ENCODE measurements at places on chromosomes 7 and 10. TPM values are rescaled to one million over a fixed set of nuclear protein-coding genes. Genes with fewer than 3 reads are reported as not detected.

Gene STEAP4
- 41.7 TPM for total RNA-seq

Gene CALML3
- total RNA-seq = 50.6 TPM

- no peak for DNase-seq
These were observed 139.0 kb downstream of the CREB5 start for GRCh38 chr7:28551331-28551730.

DNA sequence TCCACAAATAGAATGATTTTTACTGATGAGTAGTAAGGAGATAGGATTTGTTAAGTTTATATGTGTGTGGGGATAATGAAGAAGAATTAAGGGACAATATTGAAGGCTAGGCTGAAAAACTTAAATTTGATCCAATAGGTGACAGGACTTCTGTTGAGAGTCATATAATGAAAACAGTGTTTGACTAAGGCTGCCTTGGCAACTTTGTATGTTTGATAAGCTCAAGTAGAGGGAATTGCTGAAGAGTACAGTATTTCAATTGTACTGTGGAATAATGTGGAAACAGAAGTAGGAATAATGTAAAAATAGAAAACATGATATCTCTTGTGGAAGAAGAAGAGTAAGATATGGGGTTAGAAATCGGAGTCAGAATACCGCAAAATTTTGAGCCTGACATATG lies 10.5 kb downstream of the R3HCC1L start:
- DNase-seq = no peak

DNA sequence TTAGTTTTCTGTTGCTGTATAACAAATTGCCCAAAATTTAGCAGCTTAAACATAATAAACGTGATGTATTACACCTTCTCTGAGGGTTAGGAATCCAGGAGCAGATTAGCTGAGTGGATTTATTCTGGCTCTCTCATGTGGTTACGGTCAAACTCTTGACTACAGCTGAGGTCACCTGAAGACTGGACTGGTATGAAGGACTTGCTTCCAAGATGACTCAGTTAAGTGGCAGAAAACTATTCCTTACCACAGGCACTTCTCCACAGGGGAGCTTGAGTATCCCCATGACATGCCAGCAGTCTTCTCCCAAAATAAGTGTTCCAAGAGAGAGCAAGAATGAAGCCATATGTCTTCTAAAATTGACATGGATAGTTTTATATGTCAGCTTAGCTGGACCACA lies 957.2 kb upstream of the GHITM start:
- no peak for DNase-seq

DNA sequence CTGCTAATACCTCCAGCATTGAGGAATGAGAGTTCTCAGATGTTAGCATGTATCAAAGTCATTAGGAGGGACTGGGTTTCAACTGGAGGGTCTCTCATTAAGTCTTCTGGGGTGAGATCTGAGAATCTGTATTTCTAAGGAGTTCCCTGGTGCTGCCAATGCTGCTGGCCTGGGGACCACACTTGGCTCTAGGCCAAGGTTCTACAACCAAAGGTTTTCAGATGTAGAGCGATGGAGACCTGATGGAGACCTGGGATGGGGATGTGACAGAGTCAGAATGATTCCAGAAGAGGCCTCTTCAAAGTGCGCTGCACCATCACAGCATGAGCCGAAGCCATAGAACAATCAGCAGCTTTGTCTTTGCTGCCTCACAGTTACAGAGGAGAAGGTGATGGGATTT lies 27.2 kb downstream of the ST8SIA6 start:
- DNase-seq = no peak

- no peak for DNase-seq
These were observed 127.9 kb downstream of the LHPP start for GRCh38 chr10:124589491-124590041.

DNA sequence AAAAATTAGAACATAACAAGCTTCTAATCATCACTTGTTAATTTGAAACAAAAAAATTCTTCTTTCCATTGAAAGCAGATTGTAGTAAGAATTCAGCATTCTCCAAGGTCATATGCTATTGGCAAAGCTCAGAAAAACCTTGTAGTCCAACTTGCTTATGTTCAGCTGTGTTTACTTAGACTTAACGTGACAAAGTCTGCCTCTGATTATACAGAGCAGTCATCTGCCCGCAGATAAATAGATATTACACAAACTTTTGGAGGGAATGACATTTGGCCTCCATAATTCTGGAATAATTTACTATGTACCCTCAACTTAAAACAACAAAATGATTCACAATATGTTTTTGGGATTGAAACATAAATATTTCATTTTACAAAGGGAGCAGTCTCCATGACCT lies 45.8 kb downstream of the MKX start:
- no peak for DNase-seq

DNA sequence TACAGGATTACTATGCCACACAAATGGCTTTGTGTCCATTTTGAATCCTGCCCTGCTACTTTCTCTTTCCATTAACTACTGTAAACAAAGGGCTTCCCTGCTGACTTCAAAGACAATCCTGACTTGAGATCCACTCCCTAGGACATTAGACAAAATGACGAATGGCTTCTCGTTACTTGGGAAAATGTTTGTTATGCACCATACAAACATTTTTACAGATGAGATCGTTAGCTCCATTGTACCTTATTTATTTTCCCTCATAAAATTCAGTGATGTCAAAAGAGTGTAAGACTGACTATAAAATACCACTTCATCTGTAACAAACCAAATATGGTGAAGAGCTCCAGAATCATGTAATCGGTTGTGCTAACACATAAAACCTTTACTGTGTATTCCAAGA lies 121.8 kb downstream of the CD36 start:
- DNase-seq = no peak

DNA sequence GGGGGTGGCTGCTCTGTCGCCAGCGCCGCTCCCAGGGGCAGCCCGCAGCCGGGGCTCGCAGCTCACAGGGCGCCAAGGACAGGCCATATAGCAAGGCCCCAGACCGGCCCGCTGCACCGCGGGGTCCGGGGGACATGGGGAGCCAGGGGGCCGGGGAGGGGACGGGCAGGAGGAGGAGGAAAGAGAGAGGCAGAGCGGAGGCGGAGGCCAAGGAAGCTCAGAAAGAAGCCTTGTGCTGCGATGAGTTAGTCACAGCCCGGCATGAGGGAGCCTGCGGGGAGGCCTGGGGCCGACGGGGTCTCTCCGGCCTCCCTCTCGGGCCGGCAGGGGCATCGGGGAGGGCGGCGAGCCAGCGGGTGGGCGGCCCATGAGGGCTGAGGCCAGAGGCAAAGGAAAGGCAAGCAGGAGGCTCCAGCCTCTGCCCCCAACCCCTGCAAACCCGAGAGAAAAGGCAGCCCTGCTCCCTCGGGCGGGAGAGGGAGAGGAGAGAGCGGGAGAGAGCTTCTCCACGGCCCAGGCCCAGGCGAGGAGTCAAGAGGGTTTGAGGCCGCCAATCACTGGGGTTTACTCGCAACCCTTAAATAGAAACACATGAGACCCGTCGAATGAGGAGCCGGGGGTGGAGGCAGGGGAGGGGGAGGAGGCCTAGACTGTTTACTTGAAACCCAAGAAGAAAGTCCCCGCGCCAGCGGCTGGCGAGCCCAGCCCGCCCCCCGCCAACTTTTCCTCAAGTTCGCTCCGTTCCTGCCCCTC lies 167.9 kb downstream of the NEURL1 start:
- peak; percentile 97 for DNase-seq
